ENCODE measurements at places on chromosomes 2 and 18. TPM values are rescaled to one million over a fixed set of nuclear protein-coding genes. Genes with fewer than 3 reads are reported as not detected.

FBXO15 gene
- total RNA-seq: 3.1 TPM

SULT1C4 gene
- total RNA-seq: 6.6 TPM

GATA6 gene
- total RNA-seq: 0.16 TPM

SERPINB3 gene
- not detected for total RNA-seq

CRYGC gene
- not detected for total RNA-seq

POU3F3 gene
- total RNA-seq: 274 TPM

TPO gene
- not detected for total RNA-seq

KIAA2012 gene
- total RNA-seq: 0.47 TPM

TXNDC2 gene
- not detected for total RNA-seq

DPP10 gene
- total RNA-seq: 76.7 TPM

EN1 gene
- total RNA-seq: not detected

ZNF385B gene
- 18.4 TPM for total RNA-seq

STPG4 gene
- 0.78 TPM for total RNA-seq

MEP1B gene
- total RNA-seq: 0.78 TPM

MC4R gene
- total RNA-seq: 1.4 TPM
